ENCODE measurements at places on chromosomes 16 and 17.

GRCh38 chr17:44556166-44556831 lies 985 bp upstream of the FZD2 start:
- DNase-seq: no peak

DNA sequence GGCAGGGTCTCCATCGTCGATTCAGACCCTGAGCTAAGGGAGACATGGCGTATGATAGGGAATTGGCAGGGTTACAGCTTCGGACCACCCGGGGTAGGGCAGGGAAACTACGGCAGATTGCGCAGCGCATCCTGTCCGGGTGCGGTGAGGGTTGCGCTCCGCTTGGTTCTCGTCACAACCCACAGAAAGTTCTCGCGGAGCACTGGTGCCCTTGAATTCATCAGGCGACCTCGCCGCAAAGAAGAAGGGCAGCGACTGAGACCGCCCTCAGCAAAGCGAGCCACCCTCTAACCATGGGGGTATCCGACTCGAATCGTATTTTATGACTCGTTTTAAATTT lies 1.2 kb downstream of the HS3ST3B1 start:
- peak; percentile 62 for DNase-seq

DNA sequence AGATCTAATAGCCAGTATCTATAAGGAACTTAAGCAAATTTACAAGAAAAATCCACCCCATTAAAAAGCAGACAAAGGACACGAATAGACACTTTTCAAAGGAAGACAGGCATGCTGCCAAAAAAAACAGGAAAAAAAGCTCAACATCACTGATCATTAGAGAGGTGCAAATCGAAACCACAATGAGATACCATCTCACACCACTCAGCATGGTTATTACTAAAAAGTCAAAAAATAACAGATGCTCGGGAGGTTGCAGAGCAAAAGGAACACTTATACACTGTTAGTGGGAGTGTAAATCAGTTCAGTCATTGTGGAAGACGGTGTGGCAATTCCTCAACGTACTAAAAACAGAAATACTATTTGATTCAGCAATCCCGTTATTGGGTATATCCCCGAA lies 9.6 kb downstream of the STX8 start:
- DNase-seq: no peak

- DNase-seq: no peak
Measured at GRCh38 chr17:76811834-76812233, 56.4 kb upstream of the MGAT5B start.

DNA sequence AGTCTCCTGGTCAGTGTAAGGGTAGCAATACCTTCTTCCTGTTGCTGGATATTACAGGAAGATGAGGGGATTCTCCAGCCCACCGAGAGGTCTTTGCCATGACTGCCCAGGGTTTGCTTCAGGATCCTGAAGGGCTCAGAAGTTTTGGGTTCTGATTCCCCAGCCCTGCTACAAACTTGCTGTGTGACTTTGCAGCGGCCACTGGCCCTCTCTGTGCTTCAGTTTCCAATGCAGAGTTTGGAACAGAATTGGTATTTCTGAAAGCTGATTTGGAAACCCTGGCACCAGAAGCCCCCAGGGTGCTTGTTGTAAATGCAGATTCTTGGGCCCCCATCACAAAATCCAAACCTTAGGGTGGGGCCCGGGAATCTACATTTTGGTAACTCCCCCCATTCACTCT lies 14.7 kb downstream of the KCNG4 start:
- no peak for DNase-seq

- DNase-seq: no peak
Measured at GRCh38 chr17:79785900-79786810, 8.2 kb downstream of the CBX2 start.
